ENCODE measurements at places on chromosomes 16 and 17.
A peak's percentile ranks its signal among the peaks of the same experiment; 100 is the strongest.

GRCh38 chr17:27256225-27257030 lies 37.5 kb upstream of the WSB1 start:
- DNase-seq, result no peak

GRCh38 chr17:29582772-29583171 lies 6.7 kb downstream of the GIT1 start:
- DNase-seq, result no peak

DNA sequence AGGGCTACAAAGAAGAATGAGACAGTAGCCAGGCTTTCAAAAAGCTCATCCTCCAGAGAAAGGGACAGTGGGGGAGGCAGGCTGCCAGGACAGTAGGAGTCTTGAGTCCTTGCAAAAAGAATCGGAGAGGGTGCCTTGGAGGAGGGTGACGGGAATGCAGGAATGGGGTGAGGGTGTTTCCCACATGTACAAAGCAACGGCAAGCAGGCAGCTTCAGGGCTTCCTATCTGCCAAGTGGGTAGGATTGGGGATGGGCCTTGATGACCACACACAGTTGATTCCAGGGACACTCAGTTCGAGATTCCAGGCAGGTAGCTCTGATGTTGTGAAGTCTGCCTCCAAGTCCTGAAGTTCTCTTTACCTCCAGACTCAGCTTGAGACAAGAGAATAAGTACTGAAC lies 54.4 kb downstream of the C17orf67 start:
- DNase-seq, result no peak

DNA sequence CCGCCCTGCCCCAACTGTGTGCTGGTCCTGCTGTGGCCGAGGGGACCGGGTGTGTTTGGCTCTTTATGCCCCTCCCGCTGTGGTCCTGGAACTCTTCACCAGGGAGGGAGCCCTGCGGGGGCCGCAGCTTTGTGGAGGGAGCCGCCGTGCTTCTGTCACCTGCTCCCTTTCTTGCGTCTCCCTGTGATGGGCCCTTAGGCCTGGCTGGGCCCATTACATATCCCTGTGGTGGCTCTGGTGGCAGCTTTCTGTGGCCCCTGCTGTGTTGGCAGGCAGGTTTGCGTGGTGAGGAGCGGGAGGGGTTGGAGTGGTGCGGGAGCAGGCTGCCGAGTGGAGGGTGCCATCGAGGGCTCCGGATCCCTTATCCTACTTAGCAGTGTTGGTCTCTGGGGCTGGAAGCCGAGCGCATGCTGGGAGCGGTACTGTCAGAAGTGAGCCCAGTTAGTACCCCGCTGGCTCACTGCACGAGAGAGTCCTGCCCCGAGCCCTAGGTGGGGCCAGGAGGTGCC lies 60.4 kb downstream of the PDPK1 start:
- DNase-seq, result no peak

- peak; percentile 49 for DNase-seq
These were observed 190.9 kb upstream of the GSE1 start for GRCh38 chr16:85422196-85422631.

DNA sequence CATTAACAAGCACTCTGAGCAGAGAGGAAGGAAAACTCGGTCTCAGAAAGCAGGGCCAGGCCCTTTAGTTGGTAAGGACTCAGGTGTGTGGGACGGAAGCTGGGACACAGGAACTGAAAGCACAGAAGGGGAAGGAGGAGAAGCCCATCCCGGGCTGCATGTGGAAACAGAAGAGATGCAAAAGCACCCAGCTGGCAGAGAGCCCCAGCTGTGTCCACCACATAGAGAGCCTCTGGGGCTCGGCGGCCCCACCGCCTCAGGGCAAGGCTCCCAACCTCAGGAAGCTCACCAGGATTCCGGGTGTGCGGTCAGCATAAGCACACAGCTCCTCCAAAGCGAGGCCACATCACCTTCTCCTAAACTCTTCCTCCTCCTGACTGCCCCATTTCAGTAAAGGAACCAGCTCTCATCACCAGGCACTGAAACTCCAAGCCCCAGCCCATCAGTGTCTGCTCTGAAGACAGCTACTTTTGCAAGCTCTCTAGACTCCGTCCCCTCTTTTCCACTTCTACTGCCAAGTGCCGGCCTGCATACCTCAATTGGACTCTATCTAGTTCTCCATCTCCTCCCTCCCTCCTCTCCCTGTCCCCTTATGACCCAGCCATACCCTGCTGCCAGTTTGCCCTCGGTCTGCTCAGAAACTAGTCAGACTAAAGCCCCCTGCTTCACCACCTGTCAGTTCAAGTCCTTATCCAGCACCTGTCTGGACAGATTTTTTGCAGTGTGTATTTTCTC lies 6.0 kb downstream of the ST3GAL2 start:
- DNase-seq, result no peak

DNA sequence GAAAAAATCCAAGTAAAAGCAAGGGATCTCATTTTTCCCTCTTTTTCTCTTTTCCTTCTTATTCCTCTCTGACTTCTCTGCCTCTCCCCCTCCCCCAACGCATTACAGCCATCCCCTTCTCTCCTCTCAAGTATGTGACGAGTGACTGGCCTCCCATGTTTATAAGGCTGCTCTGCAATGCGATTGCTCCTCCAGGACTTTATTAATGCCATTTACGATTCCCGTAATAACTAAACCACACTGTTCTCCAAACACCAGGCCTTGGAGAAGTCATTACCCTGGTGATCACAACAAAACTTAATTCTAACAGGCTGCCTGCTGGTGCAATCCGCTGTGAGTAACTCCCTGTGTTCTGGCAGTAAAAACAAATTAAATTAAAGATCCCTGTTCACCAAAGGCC lies 88.8 kb downstream of the HS3ST3B1 start:
- no peak for DNase-seq
